ENCODE measurements at places on chromosomes 4 and X.

DNA sequence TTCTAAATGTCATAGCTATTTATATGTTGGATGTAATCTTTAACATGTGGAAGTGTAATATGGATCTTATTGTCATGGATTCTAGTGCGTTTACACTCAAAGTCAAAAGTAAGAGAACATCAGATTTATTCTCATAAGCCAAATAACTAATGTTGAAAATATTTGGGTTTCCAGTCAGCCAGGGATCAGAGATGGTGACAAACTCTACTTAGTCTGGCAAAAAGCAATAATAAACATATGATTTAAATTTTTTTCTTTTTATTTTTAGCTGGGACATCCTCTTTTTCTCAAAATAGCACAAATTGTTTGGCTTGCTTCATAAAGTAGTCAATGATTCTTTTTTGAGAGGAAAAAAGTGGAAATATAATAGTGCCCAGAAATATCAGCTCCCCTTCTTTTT, 392.3 kb downstream of the ARHGAP24 start:
- no peak for DNase-seq

- no peak for DNase-seq
Observed at GRCh38 chr4:35175487-35175886, 1068.8 kb downstream of the ARAP2 start.

- DNase-seq = no peak
Observed at GRCh38 chr4:16617011-16617410, 281.4 kb downstream of the LDB2 start.

- no peak for DNase-seq
Observed at GRCh38 chr4:145879598-145879997, 59.0 kb downstream of the ZNF827 start.

DNA sequence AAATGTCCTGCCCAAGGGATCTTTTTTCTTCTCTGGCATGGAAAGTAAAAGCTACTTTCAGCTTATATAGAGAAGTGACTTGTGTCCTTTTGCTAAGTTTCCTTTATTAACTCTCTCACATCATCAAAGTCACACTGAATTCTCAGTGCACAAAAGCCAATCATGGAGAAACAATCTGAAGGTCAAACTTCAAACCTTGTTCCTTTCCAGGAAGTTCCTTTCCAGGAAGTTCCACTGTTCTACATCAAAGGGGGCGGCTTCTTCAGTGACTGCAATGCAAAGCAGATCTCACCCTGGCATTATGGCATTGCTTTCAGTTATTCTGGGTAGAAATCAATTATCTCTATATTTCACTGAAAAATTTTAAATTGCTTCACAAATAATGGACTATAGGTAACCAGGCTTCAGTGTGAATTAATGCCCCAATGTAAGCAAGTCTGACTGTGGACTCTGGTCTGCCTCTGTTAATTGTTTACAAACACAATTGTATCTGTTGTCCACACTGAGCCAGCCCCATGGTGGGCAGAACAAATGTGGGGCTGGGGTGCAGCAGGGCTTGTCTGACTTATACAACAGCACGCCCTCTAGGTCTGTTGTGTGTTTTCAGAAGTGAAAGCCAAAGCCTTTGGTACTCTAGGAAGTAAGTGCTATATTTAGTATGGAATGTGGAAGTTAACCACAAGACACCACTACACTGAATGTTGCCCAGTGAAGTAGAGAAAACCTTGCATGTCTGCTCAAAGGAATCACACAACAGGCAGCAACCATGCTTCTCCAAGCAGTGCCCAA, 98.8 kb downstream of the CDS1 start:
- DNase-seq = no peak

DNA sequence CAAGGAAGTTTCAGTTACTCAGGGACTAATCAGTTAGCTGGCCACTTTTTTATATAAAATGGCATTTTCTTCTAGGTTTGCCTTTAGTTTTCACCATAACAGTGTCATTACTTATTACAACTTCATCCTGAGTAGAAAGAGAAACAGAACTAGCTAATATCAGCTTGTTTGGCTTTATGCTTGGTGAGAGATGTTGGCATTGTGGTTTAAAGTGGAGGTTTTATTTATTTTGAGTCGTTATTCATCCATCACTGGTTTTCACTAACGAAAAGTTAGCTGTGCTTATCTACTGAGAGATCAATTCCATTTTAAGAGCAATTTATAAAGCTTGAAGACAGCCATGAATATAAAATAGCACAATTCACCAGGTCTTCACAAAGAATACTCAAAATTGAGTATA, 714.5 kb downstream of the GRID2 start:
- no peak for DNase-seq

DNA sequence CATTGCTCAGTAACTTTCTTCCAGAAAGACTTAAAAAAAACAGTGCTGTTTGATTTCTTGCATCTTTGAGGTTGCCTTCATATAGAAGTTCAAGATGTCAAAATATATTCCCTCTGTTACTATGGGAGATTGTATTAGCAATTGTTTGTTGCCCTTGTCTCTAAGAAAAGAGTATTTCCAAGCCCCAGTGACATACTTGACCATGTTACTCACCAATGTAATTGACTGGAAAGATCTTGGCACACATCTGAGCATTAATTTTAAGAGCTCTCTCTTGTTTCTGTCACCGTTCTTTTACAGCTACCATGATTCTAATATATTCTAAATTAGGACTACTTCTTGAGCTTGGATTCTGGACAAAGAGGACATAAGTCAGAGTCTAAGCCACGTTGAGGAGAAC, 902.7 kb upstream of the EPHA5 start:
- DNase-seq = no peak

GRCh38 chr4:89214308-89214707, 93.3 kb downstream of the GPRIN3 start:
- DNase-seq = no peak

DNA sequence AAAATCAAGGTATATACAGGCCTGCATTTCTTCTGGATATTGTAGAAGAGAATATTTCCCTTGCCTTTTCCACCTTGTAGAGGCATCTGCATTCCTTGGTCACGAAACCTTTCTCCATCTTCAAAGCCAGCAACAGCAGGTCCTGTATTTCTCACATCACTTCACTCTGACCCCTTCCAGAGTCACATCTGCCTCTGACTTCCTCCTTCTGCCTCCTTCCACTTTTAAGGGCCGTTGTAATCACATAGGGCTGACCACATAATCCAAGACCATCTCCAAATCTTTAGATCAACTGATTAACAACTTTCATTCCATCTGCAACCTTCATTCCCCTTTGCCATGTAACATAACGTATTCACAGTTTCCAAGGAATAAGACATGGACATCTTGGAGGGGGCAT, 38.3 kb upstream of the NDP start:
- no peak for DNase-seq

- no peak for DNase-seq
Observed at GRCh38 chrX:4932790-4933189, 1219.3 kb upstream of the PRKX start.

DNA sequence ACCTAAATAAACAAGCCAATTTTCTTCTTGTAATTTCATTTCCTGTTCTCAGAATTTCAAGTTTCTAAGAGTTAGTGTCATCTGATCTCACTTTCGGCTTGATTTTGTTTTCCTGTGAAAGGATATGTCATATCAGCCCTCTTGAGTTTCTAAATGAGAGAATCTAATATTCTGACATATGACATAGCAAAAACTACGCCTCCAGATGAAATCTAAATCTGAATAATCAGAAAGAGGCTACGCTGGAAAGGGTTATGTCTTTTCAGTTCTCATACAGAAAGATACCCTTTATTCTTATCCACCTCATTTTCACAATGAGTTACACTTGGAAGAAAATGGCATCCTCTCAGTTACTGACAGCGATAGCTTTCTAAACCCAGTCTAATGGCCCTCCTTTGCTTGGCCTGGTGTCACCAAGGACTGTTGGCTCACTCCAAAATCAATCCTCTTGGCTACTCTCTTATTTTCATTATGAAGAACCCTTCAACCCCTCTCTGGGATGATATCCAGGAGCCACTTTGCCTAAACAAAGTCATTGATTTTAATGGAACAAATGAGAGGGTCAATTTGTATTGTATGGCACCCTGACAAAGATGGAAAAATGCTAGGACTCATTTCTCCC, 65.6 kb downstream of the ASB9 start:
- no peak for DNase-seq
